ENCODE measurements at places on chromosomes 11 and 22.

GRCh38 chr11:74312326-74312725 lies 886 bp upstream of the P4HA3 start:
- DNase-seq: no peak

DNA sequence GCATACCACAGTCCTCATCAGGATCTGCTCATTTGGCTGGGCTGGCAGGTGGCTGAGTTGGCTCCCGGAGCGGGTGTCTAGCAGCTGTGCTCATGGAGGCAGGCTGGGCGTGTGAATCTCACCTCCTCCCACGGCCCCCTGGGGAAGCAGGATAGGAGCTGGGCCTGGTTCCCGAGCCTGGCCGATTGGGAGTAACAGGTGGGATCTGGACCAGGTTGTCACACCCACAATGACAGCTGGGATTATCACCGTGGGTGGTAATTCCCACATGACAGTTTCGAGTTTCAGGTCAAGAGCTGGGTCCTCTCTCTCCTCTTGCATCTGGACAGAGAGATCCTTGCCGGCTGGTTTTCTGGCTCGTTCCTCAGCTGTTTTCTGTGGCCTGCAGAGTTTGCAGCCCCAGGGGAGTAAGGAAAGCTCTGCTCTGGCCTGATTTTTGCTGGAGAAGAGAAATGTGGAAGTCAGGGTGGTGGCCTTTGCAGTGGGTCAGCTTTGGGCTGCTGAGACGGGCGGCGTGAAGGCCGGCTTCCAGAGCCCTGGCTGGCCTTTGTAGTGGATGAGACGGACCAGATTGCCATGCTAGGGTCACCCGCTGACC lies 57.0 kb downstream of the BCR start:
- DNase-seq: no peak

DNA sequence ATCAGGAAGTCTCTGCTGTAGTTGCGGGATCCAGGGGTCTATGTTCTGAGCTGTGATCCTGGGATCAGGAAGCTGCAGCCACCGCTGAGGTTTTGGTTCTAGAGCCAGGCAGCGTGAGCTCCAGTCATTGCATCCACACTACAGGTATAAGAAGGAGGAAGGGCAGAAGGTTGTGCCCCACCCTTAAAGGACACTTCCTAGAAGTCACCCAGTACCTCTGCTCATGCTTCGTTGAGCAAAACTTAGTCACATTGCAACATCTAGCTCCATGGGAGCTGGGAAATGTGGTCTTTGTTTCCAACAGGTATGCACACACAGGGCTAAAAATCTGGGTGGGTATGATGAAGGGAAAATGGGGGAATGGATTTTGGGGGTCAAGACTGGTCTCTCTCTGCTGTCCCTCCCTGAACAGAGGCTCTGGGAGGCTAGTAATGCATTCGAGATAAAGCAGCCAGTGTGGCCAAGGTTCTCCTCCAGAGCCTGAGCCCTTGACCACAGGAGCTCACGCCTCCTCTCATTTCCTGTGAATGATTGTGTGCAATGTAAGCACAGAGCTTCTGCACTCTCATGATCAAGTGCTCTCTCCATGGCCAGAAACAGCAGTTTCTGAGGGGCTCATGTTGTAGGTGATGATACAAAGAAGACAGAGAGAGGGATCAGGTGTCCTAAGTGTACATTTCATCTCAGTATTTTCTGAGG lies 86.8 kb upstream of the OR4B1 start:
- no peak for DNase-seq

DNA sequence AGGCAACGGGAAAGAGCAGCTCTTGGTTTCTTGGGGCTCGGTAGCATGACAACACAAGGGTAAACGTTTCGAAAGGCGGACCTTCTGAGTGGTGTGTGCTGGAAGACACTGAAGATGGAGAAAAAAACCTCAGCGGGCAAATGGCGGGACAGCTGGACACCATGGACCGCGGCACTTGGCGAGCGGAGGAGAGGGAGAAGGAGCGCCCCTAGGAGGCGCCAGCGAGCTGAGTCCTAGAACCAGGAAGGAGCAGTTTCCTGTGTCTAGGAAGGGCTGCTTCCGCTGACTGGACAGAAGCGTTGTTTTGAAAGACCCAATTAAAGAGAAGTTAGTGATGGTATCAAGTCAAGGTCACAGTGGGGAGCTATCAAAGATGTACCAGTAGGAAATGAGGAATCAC lies 44.0 kb upstream of the OPCML start:
- no peak for DNase-seq

GRCh38 chr11:112554586-112554985 lies 293.9 kb upstream of the PLET1 start:
- no peak for DNase-seq

GRCh38 chr11:125110506-125110905 lies 920 bp downstream of the TMEM218 start:
- no peak for DNase-seq

GRCh38 chr22:49087198-49087597 lies 740.5 kb downstream of the BRD1 start:
- no peak for DNase-seq

DNA sequence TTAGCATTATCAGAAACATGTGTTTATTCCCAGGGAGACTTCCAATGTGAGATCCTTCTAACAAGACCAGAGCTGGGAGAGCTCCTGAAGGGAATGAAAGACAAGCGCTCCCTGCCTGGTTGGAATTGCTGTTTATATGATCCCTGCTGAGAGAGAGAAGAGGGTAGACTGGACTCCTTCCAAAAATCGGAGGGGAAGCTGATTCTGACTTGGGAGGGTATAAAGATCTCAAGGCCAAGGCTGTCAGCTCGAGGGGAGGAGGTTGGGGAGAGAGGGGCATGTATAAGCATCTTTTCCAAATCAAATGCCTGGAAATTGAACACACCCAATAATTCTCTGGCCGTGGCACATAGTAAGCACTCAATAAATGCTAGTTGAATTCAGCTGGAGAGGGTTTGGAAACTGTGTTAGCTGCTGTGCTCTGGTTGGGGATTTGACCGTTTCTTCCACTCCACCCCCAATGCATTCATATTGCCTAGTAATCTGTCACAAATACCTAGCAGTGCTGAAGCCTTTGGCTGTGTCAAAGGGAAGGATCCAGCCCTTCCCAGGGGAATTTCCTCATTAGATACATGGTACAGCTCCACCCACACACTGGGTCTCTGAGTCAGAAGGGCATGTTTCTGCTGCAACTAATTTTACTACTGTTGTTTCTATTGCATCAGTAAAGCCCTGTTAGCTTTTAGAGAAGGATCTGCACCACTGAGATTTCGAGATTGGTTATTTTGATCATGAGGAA lies 61.5 kb downstream of the CACNG2 start:
- DNase-seq: no peak

DNA sequence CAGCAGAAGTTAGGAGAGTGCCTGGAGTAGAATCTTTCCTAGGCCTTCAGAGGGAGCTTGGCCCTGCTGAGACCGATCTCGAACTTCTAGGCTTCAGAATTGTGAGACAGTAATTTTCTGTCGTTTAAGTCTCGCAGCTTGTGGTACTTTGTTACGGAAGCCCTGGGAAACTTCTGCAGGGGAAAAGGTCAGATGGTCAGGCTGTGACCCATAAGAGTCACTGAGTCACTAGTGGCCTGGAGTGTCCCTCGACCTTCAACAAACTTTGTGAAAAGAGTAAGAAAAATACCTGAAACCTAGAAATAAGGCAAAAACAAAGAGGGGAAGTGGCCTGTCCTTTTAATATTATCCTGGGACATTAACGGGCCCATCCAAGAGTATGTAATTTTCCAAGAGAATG lies 34.6 kb downstream of the CSNK2A3 start:
- no peak for DNase-seq

DNA sequence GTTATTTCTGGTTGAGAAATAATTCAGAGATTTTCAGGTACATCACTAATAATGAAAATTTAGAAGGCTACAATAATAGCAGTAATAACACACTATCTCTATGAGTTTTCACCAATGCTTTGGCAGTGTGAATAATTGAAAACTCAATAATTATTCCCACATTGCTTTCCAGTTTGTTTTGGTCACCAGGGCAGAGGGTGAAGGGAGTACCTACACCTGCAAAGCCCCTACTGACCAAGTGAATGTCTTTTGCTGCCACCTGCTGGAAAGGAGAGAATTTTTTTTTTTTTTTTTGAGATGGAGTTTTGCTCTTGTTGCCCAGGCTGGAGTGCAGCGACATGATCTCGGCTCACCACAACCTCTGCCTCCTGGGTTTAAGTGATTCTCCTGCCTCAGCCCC lies 3.2 kb downstream of the NELL1 start:
- no peak for DNase-seq

DNA sequence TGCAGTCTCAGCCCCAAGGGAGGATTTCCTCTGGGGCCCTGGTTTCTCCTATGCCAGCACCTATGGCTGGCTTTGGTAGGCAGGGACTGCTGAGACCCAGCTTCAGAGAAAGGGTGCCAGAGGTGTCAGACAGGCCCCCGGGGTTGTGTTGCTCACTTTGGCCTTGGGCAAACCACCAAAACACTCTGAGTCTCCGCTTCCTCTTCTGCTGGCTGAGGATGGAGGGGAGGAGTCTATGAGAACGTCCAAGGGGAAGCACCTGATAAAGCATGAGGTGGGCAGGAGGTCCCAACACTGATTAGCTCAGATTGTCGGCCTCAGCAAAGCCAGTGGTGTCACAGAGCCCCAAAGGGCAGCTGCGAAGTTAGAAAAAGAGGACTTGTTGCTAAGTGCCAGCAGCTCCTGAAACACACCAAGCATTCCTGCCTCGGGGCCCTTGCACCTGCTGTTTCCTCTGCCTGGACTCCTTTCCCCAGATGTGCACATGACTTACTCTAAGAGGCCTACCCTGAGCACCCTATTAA lies 10.5 kb downstream of the SMTNL1 start:
- DNase-seq: no peak

GRCh38 chr11:104979839-104980238 lies 11.5 kb upstream of the CASP4 start:
- no peak for DNase-seq

DNA sequence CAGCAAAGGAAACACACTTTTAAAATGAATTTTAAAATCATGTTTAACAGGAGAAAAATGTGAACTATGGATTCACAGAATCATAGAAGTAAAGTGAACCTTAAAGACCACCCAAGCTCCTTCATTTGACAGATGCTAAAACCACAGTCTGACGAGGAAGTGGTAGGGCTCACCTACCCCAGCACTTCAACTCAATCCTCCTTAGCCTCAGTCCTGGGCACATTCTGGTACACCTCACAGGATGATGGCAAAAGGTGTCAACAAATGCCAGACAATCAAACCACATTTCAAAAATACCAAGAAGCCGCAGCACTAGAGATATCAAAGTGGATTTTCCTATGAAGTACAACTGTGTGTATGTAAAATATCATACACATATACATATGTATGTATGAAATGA lies 43.1 kb downstream of the PITPNB start:
- no peak for DNase-seq

DNA sequence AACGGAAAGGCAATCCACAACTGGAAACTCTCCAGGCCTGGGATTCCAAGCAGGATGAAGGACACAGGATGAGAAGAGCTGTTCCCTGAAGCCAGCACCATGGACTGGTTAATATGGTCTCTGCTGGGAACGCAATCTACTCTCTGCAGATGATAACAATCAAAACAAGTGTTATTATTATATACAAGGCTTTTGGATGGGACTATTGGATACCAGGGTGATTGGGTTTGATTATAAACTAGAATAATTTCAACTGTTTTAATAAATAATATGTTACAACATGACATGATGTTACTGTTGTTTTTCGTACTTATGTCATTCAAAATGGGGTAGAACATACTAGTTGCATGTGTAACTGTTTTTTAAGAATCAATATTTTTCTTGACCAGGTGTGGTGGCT lies at the start of gene OR52R1:
OR52R1 (minus strand) TSS at position 101 of the 400 bp plus-strand sequence; CDS start at position 101, 0 bp downstream.
- DNase-seq: no peak

DNA sequence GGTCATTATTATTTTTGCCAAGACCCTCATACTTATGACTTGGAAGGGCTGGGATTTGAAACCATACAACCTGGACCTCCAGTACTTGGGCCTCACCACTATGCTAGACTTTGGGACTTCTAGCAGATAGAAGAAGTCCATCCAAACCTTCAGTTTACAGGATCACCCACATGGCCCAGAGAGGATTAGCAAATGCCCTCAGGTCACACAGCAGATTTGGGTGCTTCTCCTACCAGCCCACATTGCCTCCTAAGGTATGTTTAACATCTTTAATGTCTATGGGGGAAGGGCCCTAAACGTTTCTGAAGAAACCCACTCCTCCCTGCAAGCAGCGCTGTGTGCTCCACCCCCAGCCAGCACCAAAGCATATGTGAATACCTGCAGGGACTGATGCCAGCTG lies 17.5 kb upstream of the GCAT start:
- no peak for DNase-seq

DNA sequence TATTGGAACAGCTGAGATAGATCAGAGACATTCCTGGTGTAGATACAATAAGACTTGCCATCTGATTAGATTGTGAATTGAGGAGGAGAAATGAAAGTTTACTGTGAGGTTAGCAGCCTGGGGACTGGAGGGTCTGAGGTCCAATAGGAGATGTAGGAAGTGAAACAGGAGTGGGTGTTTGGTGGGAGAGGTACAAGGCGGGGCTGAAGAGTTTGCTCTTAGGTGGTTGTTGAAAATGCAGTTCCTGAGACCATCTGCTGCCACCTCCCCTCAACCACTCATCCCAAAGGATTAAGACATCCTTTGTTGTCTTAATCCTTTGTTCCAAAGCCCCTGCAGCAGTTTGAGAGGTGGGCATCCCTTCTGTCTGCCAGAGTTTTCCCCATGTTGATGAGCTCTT lies 14.8 kb downstream of the PIWIL4 start:
- no peak for DNase-seq

DNA sequence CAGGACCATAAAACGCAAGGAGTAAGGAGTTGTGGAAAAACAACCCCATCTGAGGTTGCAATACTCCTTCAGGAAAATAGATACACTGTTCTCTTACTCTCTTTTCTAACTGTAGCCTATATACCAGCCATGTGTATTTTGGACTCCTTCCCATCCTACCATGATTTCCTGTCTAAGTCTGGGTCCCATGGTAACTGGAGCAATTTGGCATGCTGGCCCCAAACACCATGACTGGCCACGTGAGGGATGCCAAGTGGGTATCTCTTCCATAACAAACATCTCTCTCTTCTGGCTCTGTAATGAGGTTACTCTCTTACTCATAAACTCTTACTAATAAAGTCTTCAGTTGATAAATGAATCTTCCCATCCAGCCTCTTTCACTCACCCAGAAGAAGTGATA lies 26.5 kb downstream of the ABTB2 start:
- DNase-seq: no peak

Measured in omental fat pad (tissue), 4 donors.